ENCODE measurements at places on chromosomes 3 and 15.

DNA sequence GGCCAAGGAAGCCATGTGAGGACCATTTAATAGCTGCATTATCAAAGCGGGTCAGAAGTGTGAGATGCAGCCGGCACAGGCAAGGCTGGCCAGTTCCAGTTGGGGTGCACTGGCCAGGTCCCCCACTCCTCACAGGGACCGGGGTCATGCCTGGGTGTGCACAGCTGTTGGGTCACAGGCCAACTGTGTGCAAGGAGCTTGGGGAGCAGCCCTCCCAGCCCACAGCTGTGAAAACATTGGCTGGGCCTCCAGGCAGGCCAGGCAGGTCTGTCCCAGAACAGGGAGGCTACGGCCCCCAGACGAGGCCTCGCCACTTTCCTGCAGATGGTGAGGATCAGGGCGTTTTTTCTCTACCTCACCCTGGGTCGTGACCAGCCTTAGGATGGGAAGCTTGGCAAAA, 521.0 kb downstream of the NTRK3 start:
- DNase-seq = no peak

- DNase-seq = peak; percentile 85
Observed at GRCh38 chr3:139202226-139202958, 141.4 kb upstream of the MRPS22 start.

- DNase-seq = peak; percentile 92
Observed at GRCh38 chr15:77870195-77871065, 207.1 kb downstream of the TBC1D2B start.

- DNase-seq = no peak
Observed at GRCh38 chr3:128532012-128532983, 39.3 kb upstream of the GATA2 start.

DNA sequence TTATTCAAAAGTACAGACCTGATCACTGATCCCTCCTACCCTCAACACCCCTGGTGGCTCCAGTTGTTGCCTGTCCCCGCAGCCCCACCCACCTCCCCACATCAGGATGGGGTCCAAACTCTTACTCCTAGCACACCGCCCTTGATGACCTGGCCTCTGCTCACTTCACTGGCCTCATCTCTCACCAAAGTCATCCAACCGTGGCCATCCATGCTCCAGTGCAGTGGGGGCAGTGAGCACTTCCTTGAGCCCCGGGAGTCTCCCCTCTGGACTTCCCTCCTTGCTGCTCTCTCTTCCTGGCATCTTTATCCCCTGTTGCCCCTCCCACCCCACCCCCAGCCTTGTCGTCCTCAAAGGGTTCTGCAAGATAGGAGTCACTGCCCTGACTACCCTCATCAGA, 191.1 kb downstream of the CACNA2D3 start:
- DNase-seq = no peak

DNA sequence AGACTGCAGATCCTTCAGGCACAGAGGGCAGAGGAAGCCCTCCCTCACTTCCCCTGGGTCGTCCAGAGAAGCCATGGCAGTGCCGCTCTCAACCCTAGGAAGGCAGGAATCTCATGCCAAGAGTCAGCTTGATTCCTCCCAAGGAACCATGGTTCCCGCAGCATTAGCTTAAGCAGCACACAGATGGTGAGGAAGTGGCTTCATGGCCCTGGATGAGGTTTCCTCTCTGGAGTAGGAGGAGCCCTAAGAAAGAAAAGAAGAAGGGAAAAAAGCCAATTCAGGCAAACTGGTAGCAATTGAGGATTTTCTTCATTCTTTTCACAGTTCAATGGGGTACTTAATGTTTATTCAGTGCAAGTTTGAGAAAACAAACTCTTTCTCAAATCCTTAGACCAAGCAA, 2.9 kb downstream of the RBSN start:
- no peak for DNase-seq

- DNase-seq = no peak
Observed at GRCh38 chr3:43902415-43902814, 211.7 kb downstream of the ABHD5 start.

- DNase-seq = no peak
Observed at GRCh38 chr15:52103217-52104207, 9.1 kb downstream of the BCL2L10 start.

GRCh38 chr15:28023933-28024888, 74.9 kb downstream of the OCA2 start:
- DNase-seq = no peak

GRCh38 chr3:177378168-177378567, 180.9 kb upstream of the TBL1XR1 start:
- no peak for DNase-seq

GRCh38 chr3:36837089-36837488, 72.7 kb upstream of the DCLK3 start:
- no peak for DNase-seq

DNA sequence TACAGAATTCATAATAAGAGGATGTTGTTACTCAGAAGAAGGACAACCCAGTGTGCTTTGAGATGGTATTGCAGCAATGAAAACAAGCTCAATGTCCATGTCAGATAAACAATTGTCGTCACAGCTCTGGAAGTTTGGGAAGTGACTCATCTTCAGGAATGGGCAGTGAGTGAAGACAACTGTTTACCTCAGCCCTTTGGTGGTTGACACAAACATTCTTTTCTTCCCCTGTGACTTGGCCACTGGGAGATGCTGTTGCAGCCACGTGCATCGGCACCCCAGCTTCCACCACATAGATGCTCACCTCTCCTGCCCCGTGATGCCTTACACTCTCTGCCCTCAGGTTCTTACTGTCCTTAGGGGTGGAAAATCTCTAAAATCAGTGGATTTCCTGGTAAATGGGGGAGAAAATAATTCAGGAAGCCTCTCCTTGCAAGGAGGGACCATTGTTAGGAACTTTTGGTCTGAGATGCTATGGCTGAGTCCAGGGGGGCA, 114.1 kb upstream of the GALNT15 start:
- DNase-seq = peak; percentile 83

DNA sequence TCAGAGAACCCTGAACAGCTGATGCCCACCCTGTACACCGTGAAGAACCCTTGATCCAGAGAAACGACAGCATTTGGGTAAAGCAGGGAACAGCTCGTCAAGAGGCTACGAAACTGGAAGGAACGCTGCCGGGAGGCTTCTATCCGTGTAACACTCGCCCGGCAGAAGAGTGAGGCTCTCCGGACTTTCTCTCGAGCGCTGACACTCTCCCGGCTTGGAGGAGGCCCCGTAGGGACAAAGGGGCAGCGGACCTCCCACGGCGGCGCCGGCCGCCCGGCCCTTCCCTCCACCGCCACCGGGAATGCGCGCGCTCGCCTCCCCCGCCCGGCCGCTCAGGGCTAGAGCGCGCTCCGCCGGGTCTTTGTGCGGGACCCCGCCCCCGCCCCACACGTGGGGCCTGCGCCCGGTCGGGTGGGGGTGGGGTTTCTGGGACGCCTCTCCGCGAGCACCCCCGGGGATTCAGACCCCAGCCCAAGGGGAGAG, 1.7 kb downstream of the HYAL2 start:
- peak; percentile 83 for DNase-seq

GRCh38 chr3:22216601-22217000, 465.6 kb upstream of the ZNF385D start:
- no peak for DNase-seq

DNA sequence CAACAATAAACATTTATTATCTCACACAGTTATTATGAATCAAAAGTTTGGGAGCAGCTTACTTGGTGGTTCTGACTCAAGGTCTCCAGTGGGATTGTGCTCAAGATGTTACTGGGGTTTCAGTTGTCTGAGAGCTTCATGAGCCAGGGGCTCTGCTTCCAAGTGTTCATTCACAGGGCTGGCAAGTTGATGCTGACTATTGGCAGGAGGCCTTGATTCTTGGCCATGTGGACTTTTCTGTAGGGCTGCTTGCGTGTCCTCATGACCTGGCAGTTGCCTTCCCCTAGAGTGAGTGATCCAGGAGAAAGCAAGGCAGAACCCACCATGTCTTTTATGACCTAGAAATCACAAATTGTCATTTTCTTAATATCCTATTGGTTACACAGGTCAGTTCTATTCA, 87.2 kb upstream of the TNFAIP8L3 start:
- DNase-seq = no peak

- DNase-seq = peak; percentile 94
Observed at GRCh38 chr15:75902129-75902557, 1.5 kb upstream of the FBXO22 start.

DNA sequence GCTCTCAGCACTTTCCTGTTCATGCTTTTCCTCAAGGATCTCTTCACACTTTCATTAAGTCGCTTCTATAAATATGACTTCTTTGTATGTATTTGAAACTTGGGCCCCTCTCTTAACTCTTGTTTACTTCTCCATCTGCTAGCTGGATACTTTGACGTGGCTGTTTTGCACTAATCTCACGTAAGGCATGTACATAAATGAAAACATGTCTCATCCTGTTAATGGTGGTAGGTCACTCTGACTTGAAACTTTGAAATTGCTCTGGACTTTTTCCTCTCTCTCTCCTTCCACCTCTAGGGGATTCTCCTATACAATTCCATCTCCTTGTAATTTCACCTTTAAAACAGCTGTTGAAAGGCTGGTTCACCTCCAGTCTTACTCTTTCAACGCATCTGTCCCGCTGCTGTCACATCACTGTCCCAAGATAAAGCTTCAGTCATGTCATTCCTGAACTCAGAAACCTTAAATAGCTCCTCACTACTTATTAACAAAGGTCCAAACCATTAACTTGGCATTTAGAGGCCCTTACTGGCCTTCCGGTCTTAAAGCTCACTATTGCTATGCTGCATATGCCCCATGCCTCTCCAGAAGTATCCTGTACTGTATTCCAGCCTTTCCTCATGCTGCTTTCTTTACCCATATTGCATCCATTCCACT, 1.2 kb downstream of the BLOC1S6 start:
- DNase-seq = no peak

DNA sequence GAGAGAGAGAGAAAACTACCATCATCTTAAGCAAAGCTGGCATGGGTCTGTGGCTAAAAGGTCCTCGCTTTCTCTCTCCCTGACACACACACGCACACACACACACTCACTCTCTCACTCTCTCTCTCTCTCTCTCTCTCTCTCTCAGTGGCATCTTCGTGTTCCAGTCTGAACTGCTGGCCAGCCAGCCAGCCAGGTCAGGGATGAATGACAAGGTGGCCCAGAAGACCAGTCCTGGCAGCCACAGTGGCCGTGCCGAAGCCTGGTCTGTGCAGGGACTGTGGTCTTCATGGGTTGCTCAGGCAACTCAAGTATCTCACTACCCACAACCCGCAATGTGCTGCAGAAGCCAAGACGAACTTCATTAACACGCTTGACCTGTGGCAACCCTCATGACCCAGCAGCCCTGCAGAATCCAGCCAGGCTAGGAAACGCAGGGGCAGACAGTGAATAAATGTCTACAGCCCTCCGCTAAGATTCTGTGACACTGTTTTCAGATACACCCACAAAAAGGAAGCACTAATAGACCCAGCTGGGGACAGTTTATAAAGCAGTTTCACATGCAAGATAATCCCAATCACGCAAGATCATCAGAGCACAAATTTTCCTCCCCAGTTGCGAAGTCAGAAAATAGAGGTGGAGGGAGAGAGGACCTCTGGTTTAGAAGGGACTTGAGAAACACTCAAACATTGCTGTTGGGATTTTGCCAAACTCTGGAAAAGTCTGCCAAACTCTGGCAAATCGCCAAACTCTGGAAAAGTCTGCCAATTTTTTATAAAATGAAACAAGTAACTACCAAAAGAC, 66.4 kb downstream of the XXYLT1 start:
- no peak for DNase-seq

GRCh38 chr3:109117939-109118338, at the start of gene MORC1:
TSS of gene MORC1 (minus strand) at chr3:109118134. CDS start at chr3:109118059, 75 bp downstream.
- no peak for DNase-seq

DNA sequence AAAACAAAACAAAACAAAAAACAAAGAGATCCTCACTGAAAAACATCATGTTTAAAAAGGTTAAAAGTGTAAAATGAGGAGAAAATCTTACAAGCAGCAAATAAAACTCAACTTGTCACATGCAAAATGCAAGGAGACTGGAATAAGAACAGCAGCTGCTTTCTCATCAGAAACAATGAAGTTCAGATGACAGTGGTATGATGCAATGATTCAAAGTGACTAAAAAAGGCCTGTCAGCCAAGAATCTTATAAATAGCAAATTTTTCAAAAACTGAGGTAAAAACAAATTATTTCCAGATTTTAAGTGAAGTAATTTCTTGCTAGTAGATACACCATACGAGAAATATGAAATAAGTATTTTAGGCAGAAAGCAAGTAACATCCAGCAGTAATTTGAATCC, 68.6 kb upstream of the EPHA3 start:
- no peak for DNase-seq
